ENCODE measurements at places on chromosomes 2 and 18.

GRCh38 chr2:60407398-60407797 lies 146.1 kb downstream of the BCL11A start:
- no peak for DNase-seq

- no peak for DNase-seq
Observed at GRCh38 chr2:235575904-235576303, 82.1 kb downstream of the AGAP1 start.

DNA sequence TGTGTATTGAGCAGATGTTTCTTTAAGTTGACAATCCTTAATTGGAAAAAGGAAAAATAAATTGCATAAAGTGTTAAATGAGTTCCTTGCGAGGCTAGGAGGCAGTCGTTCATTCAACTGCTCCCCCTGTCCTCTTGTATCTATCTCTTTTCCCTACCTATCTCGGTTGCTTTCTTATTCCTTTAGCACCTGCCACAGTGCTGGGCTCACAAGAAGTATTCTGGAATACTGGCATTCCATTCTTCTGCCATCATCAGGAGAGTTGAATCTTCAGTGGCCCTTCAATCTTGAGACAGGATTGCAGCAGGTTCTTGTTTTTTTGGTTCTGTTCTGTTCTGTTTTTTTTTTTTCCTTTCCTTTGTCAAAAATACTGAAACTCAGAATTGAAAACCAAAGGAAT lies 143.1 kb upstream of the AQP4 start:
- no peak for DNase-seq

GRCh38 chr18:45014047-45014501 lies 333.4 kb downstream of the SETBP1 start:
- DNase-seq, result no peak

DNA sequence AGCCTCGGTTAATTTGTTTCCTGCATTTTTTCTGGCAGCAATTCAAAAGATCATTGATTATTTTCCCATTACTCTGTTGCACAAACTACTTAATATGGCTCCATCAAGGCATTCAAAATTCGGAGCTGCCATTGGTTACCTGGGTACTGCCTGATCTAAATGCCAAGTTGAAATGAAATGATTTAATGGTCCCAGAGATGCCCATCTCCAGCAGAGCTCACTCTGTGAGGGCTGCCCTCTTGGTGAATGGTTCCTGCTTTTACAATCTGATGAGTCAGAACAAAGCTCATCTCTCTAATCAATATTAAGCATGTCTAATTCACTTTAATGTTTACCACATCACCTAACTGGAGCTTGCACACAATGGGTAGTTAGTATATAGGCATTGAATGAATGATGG lies 126.1 kb downstream of the CTNNA2 start:
- DNase-seq, result no peak

GRCh38 chr2:106011380-106011779 lies 182.7 kb downstream of the UXS1 start:
- DNase-seq, result no peak

Data from coronary artery (tissue), 2 donors.